CD4-positive, alpha-beta T cell treated with Interferon alpha-2 for 1 hour (primary cell): ENCODE measurements at places on chromosomes 6 and 20.
A peak's percentile ranks its signal among the peaks of the same experiment; 100 is the strongest.

DNA sequence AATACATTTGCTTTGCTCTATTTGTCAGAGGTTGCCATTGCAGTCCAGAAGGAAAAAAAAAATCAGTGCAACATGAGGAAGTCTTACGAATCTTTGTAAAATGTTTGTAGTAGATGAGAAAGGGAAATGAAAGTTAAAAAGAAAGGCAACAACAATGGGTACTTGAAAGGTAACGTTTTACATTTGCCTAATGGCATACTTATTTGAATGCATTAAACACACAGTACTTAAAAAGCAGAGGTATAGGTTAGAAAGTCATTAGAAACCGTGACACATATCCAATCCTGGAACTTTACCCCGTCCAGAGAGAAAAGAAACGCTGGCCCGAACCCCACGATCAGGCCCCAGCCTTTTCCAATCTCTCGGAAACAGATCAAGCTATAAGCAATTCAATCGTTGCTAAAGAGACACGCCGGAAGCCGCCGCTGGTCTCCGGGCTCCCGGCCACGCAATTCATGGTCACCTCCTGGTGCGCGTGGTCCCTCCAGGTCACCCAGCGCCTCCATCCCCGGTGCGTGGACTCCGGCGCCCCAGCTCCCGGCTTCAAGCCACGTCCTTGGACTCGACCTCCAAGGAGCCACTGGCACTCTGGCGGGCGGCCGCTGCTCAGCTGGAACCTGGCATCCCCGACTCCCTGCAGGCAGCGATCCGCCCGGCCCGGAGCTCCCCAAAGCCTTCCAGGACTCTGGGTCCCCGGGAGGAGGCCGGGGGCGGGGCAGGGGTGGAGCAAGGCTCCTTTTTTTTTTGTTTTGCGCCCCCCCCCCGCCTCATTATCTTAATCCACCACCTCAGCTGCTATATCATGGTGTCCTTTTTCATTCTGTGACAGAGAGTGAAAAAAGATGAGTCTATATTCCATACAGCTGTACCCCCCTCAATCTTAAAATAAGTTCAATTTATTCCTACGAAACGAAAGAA lies at the start of gene SLC18B1:
SLC18B1 (minus strand) TSS at position 687 of the 918 bp plus-strand sequence; CDS start at position 506, 181 bp downstream.
- DNase-seq: peak; percentile 28

DNA sequence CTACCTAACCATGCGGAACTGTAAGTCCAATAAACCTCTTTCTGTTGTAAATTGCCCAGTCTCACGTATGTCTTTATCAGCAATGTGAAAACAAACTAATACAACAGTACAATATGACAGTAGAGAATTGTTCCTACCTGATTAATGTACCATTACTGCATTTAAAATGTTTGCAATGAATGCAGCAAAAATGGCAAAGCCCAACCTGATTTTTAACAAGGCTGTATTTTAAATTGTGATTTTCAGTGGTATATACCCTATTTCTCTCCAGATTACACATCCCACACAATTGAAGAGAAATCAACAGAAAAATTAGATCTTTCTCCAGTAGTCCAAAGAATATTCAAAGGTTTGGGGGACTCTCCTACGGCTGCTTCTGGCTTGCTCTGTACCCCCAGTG lies 3.3 kb upstream of the PCSK2 start:
- DNase-seq: no peak

- no peak for DNase-seq
These were observed 30.7 kb downstream of the PARD6B start for GRCh38 chr20:50762045-50762422.

DNA sequence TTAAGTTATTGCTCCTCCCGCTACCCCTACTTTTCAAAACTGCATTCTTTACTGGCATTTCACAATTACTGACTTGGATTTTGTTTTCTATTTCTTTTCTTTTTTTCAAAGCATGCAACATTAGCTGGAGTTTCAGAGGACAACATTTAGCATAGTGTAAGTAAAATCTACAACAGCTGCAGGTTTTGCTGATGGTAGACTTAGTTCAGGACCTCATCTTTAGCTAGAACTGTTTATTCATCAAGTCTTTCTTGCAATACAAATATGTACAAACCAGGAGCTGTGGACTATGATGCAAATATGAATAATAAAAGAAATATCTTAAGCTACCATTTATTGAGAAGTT lies 728 bp upstream of the CEP162 start:
- no peak for DNase-seq

DNA sequence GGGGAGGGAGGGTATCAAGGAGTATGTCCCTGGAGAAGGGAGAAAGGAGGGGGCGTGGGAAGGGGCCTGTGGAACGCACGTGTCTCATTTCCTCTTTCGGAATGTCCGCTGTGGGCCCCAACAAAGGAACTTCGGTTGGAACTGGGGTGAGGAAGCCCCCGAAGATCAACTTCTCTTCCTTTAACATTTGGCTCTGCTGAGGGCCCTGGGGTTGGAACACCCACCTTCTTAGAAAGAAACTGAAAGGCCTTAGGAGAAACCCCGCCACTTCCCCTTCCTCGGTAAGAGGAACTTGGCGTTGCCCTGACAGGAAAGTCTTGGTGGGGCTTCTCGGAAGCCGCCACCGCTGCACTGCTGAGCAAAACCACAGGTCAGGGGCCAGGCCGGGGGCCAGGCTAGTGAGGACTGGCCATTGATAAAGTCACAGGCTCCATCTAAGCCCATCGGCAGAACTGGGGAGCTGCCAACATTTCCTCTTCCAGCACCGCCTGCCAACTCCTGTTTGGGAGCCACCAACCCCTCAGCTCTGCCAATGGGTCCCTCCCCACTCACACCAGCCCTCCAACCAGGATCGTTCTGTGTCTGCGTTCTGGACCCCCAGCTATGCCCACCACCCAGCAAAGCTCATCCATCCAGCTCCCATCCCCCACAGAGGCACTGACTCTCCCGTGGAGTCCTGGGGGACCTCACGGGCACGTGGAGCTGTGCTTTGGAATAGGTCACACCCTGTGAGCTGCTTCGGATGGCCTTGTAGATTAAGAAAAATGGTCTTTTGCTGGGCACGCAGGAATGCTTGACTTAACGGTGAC lies 44.8 kb downstream of the FGD2 start:
- DNase-seq: peak; percentile 94

DNA sequence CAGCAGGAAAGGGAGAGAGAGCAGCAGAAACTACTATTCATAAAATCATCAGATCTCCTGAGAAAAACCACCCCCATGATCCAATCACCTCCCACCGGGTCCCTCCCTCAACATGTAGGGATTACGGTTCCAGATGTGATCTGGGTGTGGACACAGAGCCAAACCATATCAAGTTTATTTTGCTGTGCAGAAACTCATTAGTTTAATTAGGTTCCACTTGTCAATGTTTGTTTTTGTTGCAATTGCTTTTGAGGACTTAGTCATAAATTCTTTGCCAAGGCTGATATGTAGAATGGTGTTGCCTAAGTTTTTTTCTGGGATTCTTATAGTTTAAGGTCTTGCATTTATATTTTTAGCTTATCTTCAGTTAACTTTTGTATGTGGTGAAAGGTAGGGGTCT lies 422.0 kb upstream of the HS3ST5 start:
- DNase-seq: no peak

DNA sequence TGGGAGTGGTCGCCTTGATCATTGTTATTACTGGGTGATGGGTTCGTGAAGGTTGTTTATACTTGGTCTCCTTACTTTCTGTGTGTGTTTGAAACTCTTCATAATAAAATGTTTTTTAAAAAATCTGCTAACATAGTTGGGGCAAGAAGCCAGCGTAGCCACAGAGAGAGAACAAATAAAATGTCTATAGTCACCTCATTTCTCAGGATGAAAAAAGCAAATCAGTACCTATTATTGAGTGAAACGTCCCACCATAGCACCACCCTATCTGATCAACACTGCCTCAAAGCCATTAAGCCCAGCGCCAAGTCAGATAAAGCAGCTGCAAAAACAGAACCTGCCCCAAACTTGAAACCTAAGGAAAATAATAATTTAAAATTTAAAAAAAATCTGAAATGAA lies 89.7 kb upstream of the TAB2 start:
- DNase-seq: no peak

DNA sequence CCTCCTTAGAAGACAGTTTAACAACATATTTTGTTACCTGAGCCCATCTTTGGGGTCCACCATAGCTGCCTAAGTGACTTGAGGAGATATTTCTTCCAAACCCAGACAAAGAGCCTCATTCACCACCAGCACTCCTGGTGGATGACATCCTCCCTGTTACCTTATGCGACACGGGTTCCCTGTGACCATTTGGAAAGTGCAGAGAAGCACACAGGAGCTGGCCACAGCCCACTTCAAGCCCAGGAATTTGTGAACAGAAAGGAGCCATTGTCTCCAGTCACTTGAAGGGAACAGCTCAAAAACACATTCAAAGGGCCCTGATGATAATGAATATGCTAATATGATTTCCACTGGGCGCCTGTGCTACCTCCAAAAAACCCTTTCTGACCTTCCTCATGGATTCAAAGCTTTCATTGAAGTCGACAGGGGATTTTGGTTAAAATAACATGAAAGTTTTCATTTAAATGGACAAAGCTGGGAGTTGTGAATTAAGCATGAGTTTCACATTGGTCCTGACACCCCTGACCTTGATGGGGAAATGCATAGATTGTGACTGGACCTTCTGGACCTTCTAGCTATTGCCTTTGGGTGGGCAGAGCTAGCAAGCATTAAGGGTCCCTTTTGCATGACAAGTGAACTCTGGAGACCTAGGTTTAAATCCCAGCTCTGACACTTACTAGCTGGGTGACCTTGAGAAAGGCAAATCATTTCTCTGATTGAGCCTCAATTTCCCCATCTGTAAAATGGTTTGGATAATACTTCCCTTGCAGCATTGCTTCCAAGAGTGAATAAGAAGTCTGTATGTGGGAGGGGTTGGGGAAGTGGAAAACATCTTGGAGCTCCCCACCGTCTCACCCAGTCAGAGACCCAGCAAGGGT lies 83.3 kb upstream of the SIRPA start:
- no peak for DNase-seq

DNA sequence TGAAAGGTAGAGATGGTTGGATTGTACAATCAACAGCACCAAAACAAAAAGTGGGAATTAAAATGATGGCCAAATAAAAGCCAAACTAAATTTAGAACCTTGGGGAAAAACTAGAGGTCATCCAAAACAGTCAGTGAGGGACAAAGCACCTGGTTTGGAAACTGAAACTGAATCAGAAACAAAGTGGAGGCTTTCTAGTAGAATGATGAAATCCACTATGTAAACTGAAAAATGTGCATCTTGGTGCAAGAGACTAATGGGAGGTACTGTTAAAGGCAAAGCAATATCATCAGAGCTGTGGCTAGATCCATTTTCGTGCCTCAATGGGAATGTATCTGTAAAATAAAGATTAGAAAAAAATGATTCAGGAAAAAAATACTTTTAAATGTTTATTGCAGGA lies 380.0 kb upstream of the GJE1 start:
- DNase-seq: no peak

- no peak for DNase-seq
These were observed 119.0 kb downstream of the AGPAT4 start for GRCh38 chr6:161154796-161155335.

GRCh38 chr6:139757784-139758183 lies 383.3 kb upstream of the CITED2 start:
- no peak for DNase-seq

- DNase-seq: no peak
These were observed 145.3 kb downstream of the KHDC1L start for GRCh38 chr6:73079978-73080377.

DNA sequence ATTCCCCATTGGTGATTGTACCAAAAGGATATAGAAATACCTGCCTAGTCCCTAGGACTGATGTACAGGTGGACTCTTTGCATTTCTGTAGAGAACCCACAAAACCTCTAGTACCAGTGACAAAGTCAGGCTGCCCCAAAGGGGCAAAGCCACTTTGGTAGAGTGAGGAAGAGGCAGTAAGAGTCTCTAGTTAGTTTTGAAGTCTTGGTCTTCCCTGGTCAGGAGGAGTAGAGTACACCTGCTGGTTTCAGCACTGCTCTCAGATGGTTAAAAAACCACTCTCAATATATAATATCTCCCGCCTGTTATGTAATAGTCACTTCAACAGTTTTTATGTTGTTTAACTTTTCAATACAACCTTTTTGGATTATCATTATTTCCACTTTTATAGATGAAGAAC lies 344.9 kb downstream of the CDKAL1 start:
- DNase-seq: no peak

GRCh38 chr20:6074145-6074561 lies 20.3 kb upstream of the LRRN4 start:
- no peak for DNase-seq

- DNase-seq: no peak
These were observed 96.6 kb downstream of the CDKAL1 start for GRCh38 chr6:20630617-20631548.

DNA sequence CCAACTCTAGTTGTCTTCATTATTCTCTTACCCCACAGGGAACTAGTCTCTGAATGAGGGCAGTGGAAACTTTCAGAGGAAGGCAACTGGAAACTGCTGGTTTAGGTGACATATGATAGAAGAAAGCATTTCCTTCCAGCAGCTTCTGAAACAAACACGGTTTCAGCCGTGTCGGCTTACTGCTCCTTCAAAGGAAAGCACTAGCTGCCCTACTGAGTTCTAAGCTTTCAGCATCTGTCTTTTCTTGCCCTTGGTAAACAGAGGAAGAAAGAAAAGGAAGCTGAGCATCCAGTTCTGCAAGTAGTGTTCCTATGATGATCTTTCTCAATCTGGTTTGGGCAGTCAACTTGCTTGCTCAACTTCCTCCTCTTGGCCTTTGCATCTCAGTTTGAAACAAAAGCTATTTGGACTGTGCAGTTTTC lies 117.5 kb upstream of the CEP85L start:
- DNase-seq: no peak

DNA sequence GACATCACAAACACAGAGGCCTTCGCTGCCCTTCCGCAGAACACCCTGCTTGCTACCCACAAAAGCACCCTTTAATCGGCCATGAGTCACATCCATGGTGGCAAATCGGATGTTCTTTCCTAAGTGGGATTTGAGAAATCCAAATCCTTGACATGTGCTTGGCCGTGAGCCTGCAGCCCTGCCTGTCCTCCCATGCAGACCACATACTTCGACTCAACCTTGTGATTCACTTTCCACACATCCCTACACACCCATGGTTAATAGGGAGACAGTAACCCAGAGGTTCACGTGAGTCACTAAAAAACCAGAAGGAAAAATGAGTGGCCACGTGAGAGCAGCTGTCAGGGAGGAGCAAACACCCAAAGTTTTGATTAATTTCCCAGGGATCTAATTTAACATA lies 19.4 kb downstream of the RAMACL start:
- no peak for DNase-seq

- no peak for DNase-seq
These were observed 51.3 kb downstream of the GRM4 start for GRCh38 chr6:34094474-34095135.

GRCh38 chr6:10901770-10902169 lies 14.9 kb downstream of the SYCP2L start:
- DNase-seq: peak; percentile 55

GRCh38 chr6:163999475-164000125 lies 585.1 kb downstream of the QKI start:
- DNase-seq: no peak

GRCh38 chr20:9112541-9113515 lies 43.9 kb downstream of the PLCB4 start:
- DNase-seq: no peak

- DNase-seq: no peak
These were observed 72.7 kb downstream of the TRAM2 start for GRCh38 chr6:52503851-52504781.
